Right ventricle myocardium superior (tissue), 1 donor: ENCODE measurements at places on chromosomes 3 and 15.

- no peak for DNase-seq
Measured at GRCh38 chr15:22989576-22990477, 9.7 kb upstream of the CYFIP1 start.

- no peak for DNase-seq
Measured at GRCh38 chr3:88263417-88264100, 113.8 kb downstream of the C3orf38 start.

- DNase-seq, result no peak
Measured at GRCh38 chr3:42855547-42856380, 19.9 kb downstream of the CYP8B1 start.

GRCh38 chr15:58110999-58111717, 27.0 kb upstream of the AQP9 start:
- DNase-seq, result no peak

DNA sequence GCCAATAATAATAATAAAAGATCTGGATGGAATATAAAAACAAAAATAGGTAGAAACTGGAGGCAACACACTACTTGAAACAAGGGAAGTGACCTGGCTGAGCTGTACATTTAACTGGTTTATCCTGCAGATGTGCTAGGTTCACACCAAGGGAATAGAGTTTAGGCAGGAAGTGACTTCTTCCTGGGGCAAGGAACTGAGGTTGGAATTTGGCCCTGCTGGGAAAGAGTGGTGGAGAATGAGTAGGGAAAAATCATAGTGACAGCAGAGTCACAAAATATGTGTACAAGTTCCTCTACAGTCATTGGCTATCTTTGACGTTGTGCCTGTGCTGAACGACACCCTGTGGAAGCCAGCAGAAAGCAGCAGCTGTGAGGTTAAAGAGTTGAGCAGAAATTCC, 44.1 kb downstream of the ARHGAP11B start:
- no peak for DNase-seq

- no peak for DNase-seq
Measured at GRCh38 chr15:32104061-32104995, 74.0 kb downstream of the CHRNA7 start.

DNA sequence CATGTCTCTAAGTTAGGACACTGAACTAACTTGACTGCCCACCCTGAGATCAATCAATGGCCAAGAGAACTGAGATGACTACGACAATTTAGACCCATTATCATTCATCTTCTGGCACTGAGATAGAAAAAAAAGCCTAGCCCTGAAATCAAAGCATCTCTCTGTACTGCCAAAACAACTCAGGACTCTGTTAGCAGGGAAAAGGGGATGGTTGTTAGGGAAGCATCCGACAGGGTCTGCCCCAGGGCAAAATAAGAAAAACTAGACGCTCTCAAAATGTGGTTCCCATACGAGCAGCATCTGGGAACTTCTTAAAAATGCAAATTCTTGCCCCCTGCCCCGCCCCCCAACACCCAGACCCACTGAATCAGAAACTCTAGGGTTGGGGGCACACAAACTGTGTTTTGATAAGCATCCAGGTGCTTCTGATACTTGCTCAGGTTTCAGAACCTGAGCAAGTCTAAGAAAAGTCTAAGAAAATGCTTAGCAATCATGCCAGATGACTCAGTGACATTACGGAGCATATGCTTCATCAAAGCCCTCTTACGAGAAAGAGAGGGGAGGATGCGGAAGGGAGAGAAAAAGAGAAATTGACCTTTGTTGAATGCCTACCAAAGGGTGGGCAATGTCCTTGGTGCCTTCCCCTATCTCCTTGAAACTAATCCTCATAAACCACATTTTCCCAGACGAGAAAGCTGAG, 172.8 kb upstream of the HES1 start:
- DNase-seq, result no peak

- DNase-seq, result no peak
Measured at GRCh38 chr3:130967281-130967680, 59.3 kb downstream of the ASTE1 start.

- DNase-seq, result no peak
Measured at GRCh38 chr15:76866716-76867321, 38.3 kb downstream of the SCAPER start.

GRCh38 chr3:27340534-27340933, 28.6 kb downstream of the NEK10 start:
- DNase-seq, result no peak

GRCh38 chr15:34654625-34655024, 71.2 kb upstream of the GOLGA8B start:
- no peak for DNase-seq

DNA sequence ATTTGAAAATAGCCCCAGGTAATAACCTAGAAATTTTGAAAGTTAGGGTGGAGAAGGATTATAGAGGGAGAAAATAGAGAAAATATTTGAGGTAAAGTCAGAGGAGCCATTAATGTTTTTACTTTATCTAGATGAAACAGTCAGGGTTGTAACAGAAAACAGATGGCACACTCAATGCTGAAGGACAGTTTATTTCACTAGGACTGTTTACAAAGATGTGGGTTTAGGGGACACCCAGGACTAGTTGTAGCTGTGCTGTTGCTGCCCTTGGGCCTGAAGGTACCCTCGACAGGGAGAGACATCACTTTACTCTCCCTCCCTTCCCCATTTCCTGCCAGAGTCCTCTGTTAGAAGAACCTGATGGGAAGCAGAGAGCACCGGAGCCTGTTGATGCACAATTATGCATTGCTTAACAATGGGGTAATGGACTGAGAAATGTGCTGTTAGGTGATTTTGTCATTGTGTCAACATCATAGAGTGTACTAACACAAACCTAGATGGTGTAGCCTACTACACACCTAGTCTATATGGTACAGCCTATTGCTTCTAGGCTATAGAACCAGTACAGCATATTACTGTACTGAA, 103.8 kb downstream of the GALK2 start:
- no peak for DNase-seq

DNA sequence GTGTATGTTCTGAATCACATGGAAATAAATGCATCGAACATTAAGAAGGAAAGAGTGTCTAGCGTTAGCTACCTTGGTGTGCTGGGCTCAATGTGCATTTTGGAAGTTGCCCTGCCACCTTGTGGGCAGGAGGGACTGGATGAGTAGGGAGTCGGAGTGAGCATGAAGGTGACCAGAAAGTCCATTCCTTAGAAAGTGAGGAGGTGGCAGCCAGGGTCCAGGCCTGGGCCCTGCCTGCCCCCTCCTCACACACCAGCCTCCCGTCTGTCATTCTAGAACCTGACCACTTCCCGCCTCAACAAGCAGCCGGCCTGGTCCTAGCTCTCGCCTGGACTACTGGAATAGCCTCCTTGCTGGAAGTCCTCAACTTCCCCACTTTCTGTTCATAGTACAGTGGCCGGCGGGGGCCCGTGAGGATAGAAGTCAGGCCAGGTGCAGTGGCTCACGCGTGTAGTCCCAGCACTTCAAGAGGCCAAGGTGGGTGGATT, 10.2 kb upstream of the GATA2 start:
- no peak for DNase-seq

GRCh38 chr15:41483115-41483514, 10.6 kb upstream of the ITPKA start:
- DNase-seq, result no peak

DNA sequence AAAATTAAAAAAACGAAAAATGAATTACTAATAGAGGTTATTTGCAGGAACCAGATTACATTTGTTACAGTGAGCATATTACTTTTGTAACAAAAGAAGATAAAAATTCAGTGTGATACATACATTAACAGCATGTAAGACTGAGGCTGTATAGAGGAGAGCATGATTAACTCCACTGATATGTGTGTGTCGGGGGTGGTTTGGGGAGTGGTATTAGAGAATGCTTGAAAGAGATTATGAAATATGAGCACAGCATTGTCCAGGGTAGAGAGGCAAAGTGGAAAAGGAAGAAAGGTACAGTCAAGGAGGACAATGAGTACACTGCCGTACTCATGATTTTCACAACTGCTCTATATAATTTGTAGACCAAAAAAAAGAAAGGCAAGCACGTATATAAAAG, 62.9 kb upstream of the LRRFIP2 start:
- DNase-seq, result no peak

DNA sequence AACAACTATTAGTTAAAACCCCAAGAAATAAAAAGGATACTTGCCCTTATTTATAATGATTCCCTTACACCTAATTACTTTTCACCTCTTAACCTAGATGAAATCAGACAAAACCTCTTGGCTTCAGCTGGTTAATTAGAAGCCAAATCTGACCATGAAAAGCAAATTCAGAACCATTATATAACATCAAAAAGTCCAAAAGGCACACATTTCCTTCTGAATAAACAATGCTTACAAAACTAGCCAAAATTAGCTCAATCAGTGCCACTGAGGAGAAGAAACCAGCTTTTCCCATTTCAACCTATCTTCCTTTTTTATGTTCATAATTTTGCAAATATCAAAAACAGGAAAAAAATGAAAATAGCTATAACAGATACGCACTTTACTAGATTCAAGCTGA, 3.2 kb downstream of the EHHADH start:
- DNase-seq, result no peak

DNA sequence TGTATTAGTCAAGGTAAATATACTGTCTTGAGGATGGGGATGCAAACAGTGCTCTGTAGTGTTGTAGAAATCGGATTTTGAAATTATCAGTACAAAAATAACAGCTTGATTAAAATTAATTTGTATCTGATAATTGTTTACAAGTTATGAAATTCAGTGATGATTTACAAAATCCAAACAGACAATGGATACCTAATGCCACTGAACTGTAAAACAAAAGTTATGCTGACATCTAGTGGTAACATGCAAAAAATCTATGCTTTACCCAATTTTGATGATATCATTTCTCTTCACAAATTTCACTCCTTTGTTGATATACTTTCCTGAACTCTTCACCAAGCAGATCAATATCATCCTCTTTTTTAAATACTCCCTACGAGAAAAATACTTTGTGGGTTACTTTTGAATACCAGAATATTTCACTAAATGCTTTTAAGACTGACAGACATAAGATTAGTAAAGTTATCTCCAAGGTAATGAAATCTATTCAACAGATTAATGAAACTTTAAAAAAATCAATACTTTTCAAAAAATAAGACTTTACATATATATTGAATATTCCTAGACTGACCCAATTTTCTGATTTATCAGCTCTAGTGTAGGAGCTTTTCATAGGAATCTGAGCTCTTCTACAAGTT, 36.0 kb downstream of the MNS1 start:
- DNase-seq, result no peak

- DNase-seq, result no peak
Measured at GRCh38 chr3:126013751-126014156, 44.8 kb downstream of the ROPN1B start.

GRCh38 chr3:59992578-59992977, 942.8 kb upstream of the CFAP20DC start:
- no peak for DNase-seq

- no peak for DNase-seq
Measured at GRCh38 chr3:190378240-190378891, 9.6 kb upstream of the CLDN16 start.

GRCh38 chr3:177361081-177361938, 164.0 kb upstream of the TBL1XR1 start:
- DNase-seq, result no peak

DNA sequence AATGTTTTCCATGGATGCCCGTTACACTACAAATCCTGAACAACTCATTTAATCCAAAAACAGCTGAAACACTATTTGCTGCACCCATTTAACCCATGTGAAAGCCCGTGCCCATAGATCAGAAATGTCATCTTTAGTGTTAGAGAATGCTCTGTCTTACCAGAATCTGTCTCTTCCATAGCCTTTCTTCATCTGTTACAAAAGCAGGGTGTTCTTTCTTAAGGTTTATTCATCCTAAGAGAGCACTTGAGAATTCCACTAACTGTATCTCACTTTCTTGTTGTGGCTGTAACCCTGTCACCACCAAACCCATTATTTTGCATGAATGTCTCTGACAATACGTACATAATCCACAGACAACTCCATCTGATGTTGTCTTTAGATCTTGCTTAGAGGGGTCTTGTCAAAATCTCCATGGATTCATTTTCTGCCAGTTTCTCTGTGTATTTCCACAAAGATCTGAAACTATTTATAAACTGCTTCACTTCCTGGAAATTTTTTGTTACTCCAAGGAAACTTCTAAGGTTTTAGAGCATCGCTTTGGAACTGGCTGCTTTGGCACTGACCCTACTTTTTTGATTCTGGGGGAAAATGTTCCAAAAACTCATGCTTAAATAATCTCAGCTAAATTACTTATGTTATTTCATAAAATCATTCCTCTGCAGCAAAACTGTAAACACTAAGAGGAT, 167.8 kb upstream of the CCDC54 start:
- no peak for DNase-seq

DNA sequence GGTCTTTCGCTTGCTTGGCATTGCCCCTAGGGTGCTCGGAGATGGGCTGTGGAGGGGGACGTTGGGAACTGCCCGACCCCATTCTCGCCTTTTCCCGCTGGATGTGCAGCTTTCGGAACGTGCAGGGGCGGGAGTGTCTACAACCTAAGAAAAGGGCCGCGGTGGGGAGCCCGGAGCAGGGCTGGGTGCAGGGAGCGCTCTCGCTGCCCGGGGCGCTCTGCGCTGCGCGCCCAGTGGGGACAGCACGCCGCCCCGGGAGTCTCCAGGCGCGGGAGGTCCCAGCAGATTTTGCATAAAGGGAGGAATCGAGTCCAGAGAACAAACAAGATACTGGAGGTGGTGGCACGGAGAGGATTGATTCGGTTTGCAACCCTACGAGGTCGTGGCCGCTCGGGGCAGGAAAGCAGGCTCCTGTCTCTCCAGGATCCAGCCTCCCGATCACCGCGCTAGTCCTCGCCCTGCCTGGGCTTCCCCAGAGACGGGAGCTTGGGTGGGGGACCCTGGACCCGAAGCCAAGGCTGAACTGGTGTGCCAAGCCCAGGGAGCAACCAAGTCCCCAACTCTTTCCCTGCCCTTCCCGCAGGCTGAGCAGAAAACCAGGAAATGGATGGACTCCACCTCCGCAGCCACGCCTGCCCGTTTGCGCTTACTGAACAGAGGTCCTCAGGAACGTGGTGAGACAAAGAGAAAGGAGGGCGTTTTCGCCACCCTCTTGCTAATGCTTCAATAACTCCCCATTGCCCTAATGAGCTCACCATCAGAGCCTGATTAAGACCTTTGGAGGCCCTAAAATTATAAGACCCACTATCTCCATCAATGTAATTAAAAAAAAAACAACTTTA, 59.7 kb downstream of the NOX5 start:
- peak; percentile 79 for DNase-seq

GRCh38 chr3:143002083-143002712, 828 bp downstream of the U2SURP start:
- no peak for DNase-seq

DNA sequence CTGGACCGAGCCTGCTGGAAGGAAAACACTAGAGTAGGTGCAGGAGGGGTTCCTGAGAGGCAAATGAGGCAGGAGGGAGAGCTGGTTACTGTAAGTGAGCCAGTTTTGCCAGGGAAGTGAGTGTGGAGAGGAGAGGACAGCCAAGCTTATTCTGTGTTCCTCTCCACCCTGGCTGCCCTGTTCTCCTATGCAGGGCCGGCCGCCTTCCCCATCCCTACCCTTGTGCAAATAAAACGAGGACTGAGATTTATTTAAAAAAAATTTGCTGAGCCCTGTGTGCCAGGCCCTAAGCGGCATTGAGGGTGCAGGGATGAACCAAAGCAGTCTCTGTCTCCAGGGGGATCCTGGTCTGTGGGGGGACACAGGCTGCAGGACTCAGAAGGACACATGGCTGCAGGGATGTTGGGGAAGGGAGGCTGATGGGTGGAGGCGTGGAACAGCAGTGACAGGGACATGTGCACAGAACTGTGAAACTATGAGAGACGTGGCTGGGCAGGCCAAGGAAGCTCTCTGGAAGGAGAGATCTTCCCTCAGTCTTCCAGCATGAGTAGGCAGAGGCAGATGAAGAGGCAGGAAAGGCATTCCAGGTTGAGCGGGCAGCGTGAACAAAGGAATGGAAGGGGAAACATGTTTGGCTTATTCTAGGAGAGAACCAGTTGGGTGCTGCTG, 12.1 kb downstream of the CORO2B start:
- DNase-seq, result no peak

- no peak for DNase-seq
Measured at GRCh38 chr3:37897763-37898162, 36.1 kb downstream of the CTDSPL start.
